ENCODE measurements at places on chromosomes 5 and 9.

DNA sequence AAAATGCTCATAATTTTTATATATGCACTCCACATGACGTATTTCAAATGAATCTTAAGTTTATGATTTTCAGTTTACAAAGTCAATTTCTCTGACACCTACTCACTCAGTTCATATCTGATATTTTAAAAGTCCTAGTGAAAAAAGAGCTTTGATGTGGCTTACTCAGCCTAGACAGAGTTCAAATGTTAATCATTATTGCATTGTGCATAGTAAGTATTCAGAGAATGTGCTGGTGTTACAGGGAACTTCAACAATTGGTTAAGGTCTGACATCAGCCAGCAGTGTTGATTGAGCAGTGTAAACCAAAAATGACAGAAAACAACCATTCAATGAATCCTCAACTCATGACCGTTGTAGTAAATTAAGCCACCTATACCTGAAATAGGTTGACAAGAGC is 147.2 kb upstream of the LHFPL2 start:
- peak; percentile 43 for DNase-seq

GRCh38 chr5:9046756-9047481 is 499.0 kb downstream of the SEMA5A start:
- peak; percentile 96 for DNase-seq

- DNase-seq: peak; percentile 90
Observed at GRCh38 chr5:144072518-144072927, 97.9 kb downstream of the YIPF5 start.

DNA sequence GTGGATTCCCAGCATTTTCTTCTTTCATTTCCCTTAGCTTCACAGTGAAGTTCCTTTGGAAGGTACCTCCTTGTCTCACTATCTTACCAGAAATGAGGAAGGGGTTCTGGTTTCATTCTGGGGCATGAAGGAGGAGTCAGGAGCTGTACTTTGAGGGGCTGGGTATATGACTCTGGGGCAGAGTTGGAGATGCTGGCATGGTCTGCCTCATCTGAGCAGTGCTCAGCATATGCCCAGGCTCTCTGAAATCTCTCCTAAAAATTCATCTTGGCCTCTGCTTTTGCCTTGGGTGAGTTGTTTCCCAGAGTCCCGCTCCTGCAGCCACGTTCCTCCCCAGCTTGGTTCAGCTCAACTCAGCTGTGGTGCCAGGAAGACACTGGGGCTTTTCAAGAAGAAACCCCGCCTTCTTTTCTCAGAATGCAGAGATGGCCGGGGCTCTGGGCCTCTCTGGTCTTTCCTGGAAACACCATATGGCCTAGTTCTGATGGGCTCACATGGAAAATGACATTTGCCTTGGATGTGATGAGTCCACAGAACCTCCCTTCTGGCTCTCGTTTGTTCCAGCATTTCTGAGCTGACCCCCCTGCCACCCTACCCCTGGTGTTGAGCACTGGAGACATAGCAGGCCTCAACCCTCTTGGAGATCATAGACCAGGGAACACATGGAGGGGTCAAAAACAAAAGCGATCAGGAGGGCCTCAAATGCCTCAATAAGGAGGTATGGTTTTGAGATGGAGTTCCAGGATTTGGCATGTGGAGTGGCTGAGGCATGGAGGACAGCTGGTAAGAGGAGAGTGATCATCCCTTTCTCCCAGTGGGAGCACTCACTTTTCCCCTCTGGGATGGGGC is 12.0 kb upstream of the TGFBR1 start:
- no peak for DNase-seq

DNA sequence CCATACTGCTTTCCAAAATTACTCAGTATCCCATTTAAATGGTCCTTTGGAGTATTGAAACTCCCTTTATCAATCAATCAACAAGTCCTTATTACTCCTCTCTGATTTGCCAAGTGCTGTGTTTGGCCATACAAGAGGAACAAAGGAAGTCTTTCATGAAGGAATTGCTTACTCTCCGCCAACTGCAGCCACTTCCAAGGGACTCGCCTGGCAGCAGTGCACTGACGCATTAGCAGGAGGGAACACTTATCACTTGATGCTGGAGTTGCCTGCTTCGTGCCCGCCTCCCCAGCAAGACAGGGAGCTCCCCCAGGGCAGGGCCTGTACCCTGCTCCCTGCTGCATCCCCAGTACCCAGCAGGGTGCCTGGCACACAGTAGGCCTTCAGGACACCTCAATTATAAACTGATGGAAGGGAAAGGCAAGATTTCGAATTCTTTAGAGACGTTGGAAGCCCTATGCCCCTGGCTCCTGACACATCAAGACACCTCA is 97.9 kb downstream of the CRB2 start:
- DNase-seq: no peak

- DNase-seq: no peak
Observed at GRCh38 chr9:92147852-92148180, 32.6 kb upstream of the SPTLC1 start.

DNA sequence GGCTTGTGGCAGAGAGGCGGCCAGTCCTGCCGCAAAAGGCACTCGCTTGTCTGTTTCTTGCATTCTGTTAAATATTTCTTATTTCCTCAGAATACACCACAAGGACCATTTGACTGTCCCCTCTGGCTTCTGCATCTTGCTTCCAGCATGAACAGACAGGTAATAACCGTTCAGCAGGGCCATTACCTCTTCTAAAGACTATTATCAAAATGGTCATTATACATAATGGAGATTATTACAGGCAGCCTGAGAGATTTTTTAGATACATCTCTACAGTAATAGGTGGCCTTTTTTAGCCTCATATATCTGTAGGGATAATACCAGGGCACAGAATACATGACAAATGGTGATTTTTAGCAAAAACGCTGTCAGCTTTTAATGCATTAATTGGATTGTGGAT is 382.0 kb downstream of the PSAT1 start:
- DNase-seq: no peak

- DNase-seq: no peak
Observed at GRCh38 chr9:6640268-6641051, 5.1 kb downstream of the GLDC start.

DNA sequence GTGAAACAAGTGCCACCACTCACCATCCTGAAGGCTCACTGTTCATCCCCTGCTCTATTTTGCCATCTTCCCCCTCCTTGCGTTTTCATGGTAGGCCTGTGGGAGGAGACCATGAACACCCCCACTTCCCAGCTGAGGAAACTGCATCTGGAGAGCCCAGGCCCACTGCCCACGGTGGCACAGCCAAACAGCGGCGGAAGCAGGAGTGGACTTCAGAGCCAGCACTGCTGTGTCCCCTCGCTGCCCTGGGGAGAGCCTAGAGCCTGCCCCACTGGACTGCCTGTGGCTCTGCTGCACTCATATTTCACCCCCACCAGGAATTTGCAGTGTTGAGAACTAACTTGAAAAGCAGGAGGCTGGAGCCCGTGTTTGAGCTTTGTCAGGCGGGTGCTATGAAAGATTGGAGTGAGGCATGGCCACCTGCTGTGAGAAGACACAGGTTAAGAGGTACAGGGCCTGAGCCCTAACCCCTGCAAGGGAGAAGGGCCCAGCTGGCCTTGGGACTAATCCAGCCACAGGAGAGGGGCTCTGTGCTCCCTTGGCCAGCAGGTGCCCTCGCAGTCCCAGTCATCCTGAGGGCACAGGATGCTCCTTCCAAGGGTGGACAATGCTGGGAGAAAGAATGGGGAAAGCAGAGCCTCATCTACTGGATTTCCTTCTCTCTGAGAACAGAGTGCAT is 79.0 kb downstream of the MACROH2A1 start:
- DNase-seq: no peak

DNA sequence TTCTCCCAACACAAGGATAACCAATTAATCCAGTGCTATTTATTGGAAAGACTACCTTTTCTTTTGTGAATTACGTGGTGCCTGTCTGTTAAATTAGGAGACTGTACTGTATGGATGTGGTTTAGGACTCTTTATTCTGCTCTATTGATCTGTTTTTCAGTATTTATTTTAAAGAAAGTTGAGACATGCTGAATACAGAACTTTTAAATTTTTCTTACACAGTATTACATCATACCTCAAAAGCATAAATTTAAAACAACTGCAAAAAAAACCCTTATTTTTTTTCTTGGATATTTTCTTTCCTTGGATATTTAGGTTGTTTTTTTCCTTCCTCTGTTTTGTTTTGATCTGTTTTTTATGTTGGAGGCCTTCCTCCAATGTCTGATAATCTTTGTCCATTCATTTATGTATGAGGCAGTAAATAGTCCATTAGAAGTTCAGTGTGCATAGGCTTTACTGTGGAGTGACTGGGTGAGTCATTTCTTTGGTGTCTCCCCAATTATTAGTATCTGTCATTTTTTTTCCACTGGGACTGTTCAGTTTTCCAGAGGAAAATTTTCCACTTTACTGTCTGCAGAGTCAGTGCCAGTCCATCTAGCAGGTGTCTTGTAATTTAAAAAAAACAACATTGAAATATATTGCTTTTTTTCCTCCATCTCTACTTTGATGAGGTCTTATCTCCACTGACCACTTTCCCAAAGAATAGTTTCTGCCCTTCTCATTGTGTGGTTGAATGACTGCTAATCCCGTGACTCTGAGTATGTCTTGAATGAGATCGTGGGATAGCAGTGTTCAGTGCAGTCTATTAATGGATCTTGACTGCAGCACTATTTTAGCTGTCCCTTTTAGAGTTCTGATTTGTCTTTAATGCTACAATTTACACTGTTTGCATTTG is 15.2 kb downstream of the CYSTM1 start:
- DNase-seq: peak; percentile 73

GRCh38 chr5:73118391-73118973 is 1.9 kb upstream of the TMEM171 start:
- DNase-seq: no peak

DNA sequence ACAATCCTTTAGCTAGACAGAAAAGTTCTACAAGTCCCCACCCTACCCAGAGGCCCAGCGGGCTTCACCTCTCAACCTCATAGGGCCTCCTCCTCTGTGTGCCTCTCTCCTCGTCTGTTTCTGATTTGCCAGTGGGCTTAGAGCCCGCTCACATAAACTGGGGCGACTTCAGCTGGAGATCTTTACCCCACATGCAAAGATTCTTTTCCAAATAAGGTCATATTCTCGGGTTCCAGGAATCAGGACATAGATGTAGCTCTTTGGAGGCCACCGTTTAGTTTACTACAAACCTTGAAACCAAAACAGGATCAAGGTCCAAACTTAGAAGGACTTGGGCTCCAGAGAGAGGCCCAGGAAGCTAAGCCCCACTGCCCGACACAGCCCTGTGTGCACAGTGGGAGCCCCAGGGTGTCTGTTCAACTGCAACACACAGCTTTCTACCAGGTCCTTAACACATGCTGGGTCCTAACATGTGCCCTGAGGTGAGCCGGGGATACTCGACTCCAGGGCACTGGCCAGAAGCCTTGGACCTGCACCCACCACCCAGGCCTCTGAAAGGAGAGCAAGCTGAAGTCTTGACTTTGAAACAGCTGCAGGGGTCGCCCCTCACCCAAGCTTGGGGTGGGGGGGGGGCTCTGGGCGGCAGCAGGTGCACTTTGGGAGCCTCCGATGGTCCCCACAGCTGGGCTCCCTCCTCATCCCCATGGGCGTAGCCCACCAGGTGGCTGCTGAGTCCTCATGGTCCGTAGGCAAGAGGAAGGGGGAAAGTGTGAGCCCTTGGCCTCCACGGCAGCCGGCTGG is 26.8 kb upstream of the SLC12A7 start:
- DNase-seq: no peak

DNA sequence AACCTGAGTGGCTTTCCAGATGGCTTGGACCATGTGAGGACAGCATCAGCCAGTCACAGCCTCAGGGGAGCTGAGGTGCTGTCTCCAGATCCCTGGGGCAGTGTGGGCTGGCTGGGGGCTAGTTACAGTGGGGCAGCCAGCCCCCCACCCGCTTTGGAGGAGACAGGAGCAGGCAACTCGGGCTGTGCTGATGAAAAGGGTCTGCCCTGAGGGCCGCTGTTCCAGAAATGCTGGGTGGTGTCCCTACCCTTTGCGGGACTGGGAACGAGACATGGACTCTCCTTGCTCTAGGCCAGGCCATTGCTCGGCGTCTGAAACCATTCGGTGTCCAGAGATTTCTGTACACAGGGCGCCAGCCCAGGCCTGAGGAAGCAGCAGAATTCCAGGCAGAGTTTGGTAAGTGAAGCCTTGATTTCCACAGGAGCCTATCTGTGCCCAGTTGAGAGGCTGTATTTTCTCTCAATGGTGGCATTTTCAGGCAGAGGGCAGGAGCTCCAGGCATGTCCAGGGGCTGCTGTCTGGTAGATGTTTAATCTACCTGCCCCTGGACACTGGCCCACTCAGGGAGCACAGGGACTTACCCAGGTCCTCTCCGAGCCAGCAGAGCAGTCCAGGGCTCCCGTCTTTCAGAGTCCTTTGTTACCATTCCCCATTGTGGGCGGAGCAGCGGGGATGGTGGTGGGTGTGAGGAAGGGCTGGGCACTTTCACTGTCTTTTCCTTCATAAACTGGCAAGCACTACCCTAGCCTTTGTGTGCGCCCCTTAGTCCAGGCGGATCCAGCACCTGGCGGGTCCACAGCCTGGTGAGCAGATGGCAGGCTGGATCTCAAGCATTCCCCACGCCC is 7.2 kb downstream of the GRHPR start:
- no peak for DNase-seq

DNA sequence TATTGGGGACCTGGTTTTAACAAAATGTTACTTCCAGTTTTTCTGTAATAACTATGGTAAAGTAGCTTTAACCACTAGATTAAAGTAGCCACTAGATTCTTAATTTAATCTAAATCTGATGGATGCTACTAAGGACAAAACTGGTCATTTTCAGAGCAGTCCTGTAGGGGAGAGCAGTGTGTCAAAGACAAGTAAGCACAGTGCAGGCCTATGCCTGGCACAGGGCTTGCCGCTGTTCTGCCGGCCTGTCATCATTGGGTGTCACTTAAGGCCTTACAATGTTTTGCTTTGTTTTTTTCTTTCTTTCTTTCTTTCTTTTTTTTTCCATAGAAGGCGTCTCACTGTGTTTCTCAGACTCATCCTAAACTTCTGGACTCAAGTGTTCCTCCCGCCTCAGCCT is 53.0 kb upstream of the NXNL2 start:
- DNase-seq: no peak

DNA sequence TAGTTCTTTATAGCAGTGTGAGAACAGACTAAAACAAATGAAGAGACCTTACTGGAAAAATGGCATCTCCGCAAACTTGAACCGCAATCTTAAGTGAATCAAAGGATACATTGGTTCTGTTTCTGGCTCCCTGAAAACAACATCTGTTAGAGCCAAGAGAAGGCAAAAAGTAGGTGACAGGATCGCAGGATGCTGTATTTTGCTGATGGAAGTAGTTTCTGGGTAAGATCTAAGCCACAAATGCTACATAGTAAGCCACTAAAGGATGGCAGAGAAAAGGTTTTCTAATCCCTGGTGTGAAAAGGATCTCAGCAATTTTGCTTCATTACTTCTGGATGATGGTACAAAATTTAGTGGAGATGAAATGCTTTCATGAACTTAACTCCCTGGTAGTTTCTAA is 63.3 kb upstream of the HTR4 start:
- DNase-seq: no peak

- no peak for DNase-seq
Observed at GRCh38 chr5:16654647-16655334, 38.0 kb upstream of the RETREG1 start.

Measured in HCEC 1CT (cell line).